Prostate gland (tissue), 2 donors: ENCODE measurements at places on chromosomes 1 and 21. TPM values are rescaled to one million over a fixed set of nuclear protein-coding genes. Genes with fewer than 3 reads are reported as not detected.

DNA sequence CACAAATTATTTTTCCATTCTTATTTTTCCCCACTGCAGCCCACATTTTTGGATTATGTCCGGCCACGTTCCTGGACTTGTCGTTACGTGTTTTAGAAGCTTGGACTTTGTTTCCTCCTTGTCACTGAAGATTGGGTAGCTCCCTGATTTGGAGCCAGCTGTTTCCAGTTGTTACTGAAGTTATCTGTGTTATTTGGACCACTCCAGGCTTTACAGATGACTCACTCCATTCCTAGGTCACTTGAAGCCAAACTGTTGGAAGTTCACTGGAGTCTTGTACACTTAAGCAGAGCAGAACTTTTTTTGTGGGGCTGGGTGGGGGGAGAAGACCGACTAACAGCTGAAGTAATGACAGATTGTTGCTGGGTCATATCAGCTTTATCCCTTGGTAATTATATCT is 12.2 kb upstream of the AXDND1 start:
- DNase-seq, result no peak

DNA sequence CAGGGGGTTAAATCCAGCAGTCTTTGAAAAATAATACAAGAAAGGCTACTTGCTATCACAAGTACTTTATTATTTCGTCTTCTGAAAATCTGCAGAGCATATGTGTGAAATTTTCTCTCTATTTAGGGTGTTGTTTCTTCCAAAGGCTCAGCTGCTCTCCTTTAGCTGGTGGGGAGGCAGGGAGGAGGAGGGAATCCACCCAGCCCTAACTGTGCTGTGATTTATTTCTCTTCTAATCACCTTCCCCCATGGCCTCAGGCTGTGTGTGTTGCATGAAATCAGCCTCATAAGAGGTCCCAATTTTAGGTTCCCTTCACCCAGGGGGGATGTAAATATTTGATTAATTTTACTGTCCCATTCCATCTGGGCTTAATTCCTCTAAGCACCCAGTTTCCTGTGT is 77.6 kb upstream of the PGBD5 start:
- DNase-seq, result no peak

GRCh38 chr1:59446257-59446901 is 149.5 kb downstream of the FGGY start:
- DNase-seq, result no peak

DNA sequence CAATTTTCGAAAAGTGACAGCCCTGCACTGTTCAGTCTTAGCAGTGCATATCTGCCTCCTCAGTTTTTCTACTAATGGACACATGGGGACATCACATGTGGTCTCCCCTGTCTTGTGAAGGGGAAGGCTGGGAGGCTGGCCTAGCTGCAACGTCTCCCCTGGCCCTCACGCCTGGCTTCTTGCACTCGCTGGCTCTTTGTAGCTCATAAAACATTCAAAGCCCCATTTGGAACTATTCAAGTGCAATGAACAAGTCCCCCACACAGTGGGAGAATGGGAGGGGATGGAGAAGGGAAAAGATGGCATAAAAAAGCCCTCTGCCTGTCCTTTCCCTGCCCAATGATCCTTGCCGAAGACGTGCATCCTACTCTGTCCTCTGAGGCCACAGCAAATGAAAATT is 73.6 kb downstream of the PGBD5 start:
- DNase-seq, result no peak

DNA sequence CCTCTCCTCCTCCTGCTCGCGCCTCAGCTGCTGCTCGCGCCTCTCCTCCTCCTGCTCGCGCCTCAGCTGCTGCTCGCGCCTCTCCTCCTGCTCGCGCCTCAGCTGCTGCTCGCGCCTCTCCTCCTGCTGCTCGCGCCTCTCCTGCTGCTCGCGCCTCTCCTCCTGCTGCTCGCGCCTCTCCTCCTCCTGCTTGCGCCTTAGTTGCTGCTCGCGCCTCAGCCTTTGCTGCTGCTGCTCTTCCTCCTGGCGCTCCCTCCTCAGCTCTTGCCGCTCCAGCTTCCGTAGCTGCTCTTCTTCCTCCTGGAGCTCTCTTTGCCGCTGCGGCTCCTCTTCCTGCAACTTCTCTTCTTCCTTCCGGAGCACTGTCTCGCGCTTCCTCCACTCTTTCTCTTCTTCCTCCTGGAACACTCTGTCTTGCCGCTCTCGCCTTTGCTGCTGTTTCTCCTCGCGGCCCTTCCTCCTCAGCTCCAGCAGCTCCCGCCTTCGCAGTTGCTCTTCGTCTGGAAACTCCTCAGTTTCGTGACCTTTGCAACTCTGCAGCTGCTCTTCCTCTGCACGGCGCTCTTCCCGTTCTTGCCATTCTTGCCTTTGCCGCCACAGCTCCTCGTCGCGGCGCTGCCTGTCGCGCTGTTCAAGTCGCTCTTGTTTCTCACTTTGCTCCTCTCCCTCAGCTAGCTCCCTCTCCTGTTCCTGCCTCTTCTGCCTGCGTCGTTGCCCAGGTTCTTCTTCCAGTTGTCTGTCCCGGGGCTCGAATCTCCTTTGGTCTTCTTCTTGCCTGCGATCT is 3.0 kb downstream of the TCHH start:
- no peak for DNase-seq

- no peak for DNase-seq
Observed at GRCh38 chr1:214329470-214330220, 48.7 kb downstream of the SMYD2 start.

DNA sequence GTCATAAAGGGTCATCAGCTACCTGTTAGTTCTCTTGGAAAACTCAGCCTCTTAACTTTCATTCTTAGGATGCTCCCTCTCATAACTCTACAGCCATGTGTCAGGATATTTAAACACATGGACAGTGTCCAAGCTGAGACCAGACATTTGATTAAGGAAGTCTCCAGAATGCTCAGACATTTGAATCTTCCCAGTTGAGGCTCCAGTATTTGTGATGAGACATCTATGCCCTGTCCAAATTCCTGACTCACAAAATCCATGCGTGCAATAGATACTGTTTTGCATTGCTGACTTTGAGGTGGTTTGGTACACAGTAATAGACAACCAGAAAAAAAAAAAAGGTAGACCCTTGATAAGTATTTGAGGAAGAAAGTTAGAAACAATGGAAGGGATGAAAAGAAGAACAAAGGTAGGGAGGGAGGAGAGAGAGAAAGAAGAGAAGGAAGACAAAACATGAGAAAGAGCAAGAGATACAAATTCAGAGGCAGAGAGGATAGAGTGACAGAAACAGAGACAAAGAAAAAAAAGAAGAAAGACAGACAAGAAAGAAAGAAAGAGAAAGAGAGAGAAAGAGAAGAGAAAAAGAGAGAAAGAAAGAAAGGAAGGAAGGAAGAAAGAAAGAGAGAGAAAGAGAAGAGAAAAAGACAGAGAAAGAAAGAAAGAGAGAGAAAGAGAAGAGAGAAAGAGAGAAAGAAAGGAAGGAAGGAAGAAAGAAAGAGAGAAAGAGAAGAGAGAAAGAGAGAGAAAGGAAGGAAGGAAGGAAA is 275.5 kb upstream of the PRMT6 start:
- DNase-seq, result no peak

GRCh38 chr1:7541629-7542028 is 229.5 kb upstream of the VAMP3 start:
- no peak for DNase-seq

C1QTNF12 gene
- total RNA-seq, result not detected
